ENCODE measurements at places on chromosomes 4 and X.

GRCh38 chr4:118967393-118967792 is 78.7 kb downstream of the SYNPO2 start:
- DNase-seq, result no peak

- no peak for DNase-seq
These were observed 14.9 kb downstream of the VBP1 start for GRCh38 chrX:155231163-155231562.

DNA sequence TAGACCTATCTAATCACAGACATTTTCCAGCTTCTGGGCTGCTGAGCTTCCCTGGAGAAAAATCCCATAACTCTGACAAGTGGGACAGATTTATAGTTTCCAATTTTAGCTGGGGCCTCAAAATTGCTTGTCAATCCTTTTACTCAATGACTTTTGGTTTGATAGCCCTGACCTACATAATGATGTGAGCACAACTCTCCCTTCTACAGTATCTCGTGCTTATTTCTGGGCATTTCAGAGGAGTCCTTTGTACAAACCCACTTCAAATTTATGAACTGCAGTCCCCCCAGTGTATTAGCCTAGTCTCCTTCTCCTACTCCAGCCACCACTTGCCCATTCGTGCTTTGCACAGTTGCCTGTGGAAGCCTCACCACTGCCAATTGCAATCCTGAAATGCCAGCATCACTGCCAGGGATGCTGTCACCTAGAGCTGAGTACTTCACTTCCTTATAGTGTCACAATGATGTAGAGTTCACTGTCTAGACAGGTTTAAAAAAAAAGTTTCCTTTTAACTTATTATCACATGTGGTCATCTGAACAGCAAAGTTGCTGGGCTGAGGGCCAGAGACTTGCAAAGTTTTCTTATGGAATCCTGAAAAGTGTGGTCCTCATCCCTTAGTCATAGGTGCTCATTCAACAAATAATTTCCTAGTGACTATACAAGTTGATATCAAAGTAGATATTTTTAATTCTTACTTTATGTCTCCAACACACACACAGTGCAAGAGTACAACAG is 21.2 kb downstream of the TRAM1L1 start:
- DNase-seq, result no peak

DNA sequence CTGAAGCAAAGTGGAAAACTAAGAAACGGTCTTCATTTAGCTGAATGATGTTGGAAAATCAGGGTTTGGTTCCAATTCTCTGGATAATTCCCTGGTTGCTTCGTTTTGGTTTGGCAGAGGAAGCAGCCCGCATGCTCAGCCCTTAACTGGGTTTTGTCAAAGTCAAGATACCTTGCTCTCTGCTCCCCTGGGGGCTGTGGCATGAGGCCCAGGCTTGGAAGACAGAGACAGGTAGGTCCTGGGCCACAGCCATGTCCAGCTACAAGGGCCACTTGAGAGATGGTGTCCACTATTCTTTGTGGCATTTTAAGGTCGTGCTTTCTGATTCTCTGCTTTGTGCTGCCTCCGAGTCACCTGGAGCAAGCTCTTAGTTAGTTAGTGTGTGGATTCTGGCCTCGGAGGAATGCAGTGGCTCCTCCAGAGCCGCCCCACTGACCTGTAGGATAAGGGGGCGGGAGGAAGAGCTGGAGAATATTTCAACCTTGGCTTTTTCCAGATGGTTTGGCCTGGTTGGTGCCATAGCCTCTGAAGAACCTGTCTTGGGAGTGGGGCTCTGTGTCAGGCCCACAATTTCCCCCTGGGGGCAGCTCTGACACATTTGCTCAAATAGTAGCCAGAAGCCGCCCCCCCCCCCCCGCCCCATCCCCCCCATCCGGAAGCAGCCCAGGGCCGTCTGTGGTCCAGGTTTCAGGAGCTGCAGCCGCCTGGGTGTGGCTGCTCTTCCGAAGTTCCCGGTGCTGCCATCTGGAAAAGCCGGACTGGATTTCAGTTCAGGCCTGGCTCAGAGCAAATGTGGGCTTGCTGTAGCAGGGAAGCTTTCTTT is 147.1 kb downstream of the NHS start:
- DNase-seq, result no peak

DNA sequence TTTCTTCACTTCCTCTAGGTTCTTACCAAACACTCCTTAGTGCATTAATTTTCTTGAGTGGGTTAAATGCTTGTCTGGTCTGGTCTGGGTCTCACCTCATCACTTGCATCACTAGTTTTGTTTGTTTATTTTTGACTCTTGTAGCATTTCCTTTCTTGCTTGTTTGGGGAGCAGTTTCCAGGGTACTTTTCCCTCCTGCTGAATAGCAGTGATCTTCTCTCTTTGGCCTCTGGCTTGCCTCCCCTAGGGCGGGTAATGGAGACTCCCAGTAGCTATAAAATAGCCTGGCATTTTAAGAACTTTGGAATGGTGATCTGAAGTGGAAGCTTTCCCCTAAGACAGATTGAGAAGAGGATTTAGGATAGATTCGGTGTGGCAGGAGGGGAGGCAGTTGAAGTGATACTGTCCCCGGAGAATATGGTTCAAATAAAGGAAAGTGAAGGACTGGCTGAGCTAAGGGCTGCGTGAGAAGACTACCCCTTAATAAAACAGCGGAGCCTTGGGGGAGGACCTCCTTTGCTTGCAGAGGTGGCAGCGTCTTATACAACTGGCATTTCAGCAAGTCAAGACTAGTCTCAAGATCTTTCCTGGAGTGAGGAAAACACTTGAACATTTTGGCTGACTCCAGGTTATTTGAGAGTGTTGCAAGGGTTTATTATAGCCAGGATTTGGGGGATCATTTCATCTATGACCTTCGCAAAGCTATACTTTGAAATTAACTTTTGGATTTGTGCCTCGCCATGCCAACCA is 190.6 kb downstream of the FRAS1 start:
- no peak for DNase-seq

DNA sequence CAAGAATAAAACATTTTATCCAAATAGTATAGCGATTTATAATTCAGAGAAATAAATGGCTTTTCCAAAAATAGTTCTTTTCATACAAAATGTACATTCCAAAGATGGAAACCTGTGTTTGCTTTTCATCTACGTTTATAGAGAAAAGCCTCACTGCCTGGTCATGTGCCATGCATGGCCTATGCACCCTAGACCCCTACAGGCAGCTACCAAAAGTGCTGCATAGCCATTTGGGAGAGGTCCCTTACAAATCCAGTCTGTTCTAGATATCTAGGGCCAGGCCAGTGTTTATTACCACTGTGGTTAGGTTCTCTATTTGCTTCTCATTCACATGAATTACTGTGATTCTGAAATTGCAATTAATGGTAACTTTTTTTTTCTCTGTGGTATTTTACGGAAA is 17.2 kb downstream of the HMGB2 start:
- no peak for DNase-seq

GRCh38 chr4:160038615-160039014 is 935.7 kb downstream of the RAPGEF2 start:
- no peak for DNase-seq

GRCh38 chr4:83223781-83224180 is 60.8 kb downstream of the COQ2 start:
- DNase-seq, result no peak

- no peak for DNase-seq
These were observed 663.4 kb downstream of the RAPGEF2 start for GRCh38 chr4:159766241-159766640.

DNA sequence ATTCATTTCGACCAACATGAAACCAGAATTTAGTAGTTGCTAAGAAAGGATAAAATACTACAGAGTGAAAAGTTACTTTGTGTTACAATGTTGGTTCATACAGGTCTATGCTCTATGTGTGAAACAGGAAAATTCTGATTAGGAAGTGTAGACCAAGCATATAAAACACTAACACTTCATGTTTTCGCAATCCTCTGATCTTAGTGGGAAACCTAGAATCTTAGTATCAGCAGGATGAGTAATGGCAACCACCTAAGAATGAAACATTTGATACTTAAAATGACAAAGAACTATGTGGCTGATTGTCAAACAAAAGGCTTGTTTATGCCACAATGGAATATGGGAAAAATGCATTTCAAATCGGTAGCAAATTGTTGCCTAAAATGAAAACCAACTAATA is 116.1 kb downstream of the AMMECR1 start:
- DNase-seq, result no peak

DNA sequence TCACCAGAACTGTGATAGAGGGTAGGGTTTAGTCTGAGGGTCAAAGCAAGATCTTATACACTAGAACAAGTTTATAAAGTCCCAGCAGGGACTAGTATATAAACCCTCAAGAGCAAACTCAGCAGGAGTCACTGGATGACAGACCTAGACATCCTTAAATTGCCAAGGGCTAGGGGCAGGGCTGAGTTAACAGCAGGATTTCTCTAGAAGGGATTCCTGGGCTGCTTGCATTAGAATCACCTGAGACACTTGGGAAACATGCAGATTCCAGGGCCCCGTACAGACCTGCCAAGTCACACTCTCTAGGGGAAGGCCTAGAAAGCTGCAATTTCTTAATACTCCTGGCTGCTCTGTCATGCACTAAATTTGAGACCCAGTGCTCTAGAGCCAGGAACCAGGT is 6.6 kb upstream of the GPR50 start:
- no peak for DNase-seq

- no peak for DNase-seq
These were observed 594 bp downstream of the MSMO1 start for GRCh38 chr4:165328101-165328425.

GRCh38 chr4:141047228-141047884 is 85.9 kb downstream of the RNF150 start:
- no peak for DNase-seq

- DNase-seq, result peak; percentile 21
These were observed 41.3 kb upstream of the ASMTL start for GRCh38 chrX:1493877-1494510.

- no peak for DNase-seq
These were observed 94.5 kb upstream of the STIM2 start for GRCh38 chr4:26766141-26766540.

GRCh38 chr4:112674376-112674775 is 37.4 kb downstream of the LARP7 start:
- no peak for DNase-seq

DNA sequence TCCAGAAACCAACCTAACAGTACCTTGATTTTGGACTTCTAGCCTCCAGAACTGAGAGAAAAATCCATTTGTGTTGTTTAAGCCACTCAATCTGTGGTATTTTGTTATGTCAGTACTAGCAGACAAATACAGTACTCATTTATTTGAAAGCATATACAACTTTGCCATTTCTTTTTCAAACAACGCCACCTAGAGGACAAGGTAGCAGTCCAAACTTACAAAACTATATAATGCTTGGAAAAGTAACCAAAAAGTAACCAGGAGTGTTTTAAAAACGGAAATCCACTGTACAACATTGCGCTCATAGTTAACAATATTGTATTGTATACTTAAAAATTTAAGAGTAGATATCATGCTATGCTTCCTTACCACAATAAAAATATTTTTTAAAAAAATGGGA is 37.0 kb upstream of the FGF13 start:
- no peak for DNase-seq

DNA sequence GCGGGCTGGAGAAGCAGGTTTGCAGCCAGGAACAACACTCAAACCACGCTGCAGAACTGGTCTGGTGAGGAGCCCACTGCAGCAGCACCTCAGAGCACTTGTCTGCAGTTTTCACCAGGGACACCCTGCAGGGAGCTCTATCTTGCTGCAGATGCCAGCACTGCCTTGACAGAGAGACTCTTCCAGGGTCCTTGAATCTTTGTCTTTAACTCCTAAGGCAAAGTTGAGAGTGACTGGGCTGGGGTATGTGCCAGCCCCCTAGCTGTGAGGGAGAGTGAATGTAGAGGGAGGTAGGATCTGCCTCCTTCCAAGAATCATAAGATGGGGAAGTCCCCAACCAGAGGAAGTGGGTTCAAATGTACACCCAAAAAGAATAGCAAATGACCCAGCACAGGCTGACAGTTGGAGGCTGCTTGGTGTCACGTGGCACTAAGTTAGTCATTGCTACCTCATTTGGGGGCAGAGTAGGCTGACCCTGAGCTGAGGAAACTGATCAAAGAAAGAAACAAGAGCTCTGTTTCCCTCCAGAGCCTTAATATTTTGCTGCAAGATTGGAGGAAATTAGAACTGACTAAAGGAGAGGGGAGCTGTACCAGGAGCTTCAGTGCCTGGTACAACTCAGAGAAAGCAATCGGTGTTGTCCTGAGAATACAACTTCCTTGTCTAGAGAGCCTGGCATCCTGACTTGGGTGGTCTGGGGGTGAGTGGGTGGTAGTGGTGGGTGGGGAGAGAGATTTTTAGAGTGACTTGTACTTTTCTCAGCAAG is 28.2 kb upstream of the HUWE1 start:
- DNase-seq, result peak; percentile 68

- DNase-seq, result no peak
These were observed 30.1 kb downstream of the PDHA2 start for GRCh38 chr4:95869961-95870500.

- no peak for DNase-seq
These were observed 101.9 kb downstream of the FAM53A start for GRCh38 chr4:1582227-1582626.

- no peak for DNase-seq
These were observed 92.1 kb upstream of the COX18 start for GRCh38 chr4:73161527-73162185.

DNA sequence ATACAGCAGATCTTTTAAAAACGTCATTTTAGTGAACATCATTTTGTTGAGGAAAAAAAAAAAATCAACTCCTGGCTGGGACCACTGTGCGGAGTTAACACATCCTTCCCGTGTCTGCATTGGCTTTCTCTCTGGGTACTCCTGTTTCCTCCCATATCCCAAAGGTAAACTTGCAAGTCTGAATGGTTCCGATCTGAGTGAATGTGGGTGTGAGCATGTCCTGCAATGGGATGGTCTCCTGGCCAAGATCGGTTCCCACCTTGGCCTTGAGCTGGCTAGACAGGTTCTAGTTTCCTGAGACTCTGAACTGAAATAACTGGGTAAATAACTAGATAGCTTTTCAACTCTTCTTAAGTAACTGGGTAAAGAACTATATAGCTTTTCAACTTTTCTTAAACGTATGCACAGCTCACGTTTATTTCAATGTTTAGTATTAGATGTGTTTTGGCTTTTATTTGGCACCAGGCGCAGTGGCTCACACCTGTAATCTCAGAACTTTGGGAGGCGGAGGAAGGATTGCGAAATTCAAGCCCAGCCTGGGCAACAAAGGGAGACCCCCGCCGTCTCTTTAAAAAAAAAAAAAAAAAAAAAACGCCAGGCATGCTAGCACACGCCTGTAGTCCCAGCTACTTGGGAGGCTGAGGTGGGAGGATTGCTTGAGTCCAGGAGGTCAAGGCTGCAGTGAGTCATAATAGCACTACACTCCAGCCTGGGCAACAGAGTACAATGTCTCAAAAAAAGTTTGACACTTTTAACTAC is 14.0 kb downstream of the RBMX start:
- no peak for DNase-seq

DNA sequence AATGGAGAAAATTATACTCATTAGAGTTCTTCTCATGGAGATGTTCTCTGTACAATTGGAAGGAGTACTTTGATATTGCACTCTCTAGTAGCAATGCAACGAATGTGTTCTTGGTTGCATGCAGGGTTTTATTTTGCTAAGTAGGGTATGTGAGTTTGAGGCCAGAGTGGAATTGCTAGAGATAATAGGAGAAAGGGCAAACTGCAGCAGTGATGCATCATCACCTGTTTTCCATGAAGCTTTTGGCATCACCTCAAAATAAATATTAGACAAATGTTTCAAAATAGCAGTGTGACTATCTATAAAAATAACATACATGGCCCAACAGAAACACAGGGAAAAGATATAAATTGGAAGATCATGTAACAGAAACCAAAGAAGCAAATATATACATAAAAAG is 93.3 kb downstream of the TIGD2 start:
- no peak for DNase-seq

GRCh38 chr4:41061482-41062185 is 152.7 kb downstream of the APBB2 start:
- DNase-seq, result no peak

GRCh38 chr4:183618681-183619080 is 40.3 kb downstream of the RWDD4 start:
- no peak for DNase-seq
